ENCODE measurements at places on chromosomes 1 and 21.
A peak's percentile ranks its signal among the peaks of the same experiment; 100 is the strongest.

- DNase-seq: no peak
Observed at GRCh38 chr1:197649188-197649587, 126.1 kb downstream of the DENND1B start.

- DNase-seq: no peak
Observed at GRCh38 chr1:25572708-25573590, 29.5 kb downstream of the LDLRAP1 start.

DNA sequence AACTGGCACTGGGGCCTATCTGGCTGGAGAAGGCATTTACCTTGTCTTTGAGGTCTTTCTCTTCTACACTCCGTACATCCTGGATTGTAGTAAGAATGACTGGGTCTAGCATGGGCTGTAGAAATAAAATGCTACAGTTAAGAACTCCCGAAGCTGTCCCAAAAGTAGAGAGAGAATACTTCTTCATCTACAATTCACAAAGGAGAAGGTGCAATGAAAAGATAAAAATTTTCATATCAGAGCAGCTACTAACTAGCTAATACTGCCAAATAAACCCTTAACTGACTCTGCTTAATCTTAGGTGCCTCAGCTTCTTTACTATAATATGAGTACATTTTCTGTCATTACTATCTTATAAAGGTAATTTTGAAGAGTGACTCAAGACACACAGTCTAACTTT lies 55.6 kb downstream of the USP24 start:
- DNase-seq: no peak

- peak; percentile 41 for DNase-seq
Observed at GRCh38 chr1:2194319-2194897, at the start of gene FAAP20. TSS of gene FAAP20 (minus strand) at chr1:2194772. CDS start at chr1:2194749, 23 bp downstream.

GRCh38 chr1:110850145-110850544 lies 22.8 kb upstream of the CD53 start:
- no peak for DNase-seq

GRCh38 chr1:215376544-215377264 lies 190.4 kb upstream of the KCTD3 start:
- DNase-seq: no peak

- DNase-seq: no peak
Observed at GRCh38 chr1:90973897-90974798, 47.7 kb downstream of the ZNF644 start.

GRCh38 chr1:207883104-207883651 lies 27.7 kb downstream of the CD34 start:
- no peak for DNase-seq

- DNase-seq: no peak
Observed at GRCh38 chr1:156476501-156477298, 23.9 kb downstream of the MEF2D start.

- DNase-seq: peak; percentile 21
Observed at GRCh38 chr1:159924025-159924790, 1.1 kb downstream of the TAGLN2 start.

DNA sequence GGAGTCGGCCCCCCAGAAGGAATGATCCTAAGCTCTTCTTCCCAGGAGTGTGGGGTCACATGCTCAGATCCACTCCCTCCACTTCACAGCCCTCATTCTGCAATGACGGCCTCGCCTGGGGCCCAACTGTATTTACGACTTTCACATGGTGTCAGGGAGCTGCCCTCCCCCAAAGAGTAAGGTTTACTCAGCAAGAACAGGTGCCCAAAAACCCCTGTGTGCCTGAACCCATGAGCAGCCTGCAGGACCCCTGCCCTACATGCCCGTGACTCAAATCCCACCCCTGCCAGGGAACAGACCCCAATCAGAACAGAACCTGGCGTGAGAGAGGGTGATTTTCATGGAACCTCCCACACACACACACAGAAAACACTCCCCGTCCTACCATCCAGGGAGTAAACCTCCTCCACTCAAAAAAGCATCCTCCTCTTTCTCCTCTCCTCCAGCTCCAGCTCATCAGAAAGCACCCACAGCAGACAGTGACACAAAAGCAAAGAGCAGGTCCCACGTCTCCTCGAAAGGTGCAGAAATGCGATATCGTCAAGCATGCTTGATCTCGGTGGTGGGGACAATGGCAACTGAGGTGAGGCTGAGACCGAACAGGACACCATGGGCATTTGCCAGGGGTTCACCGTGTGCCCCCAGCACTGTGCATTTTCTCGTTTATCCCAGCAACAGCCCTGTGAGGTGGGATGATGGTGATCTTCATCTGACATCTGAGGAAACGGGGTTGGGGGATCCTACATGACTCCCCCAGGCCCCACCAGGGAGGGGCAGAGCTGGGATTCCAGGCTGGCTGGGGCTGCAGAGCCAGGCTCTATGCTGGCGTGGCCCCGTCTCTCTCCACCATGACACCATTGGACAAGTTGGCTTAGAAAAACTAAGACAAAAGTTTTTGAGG lies 397.9 kb downstream of the NPHP4 start:
- no peak for DNase-seq

DNA sequence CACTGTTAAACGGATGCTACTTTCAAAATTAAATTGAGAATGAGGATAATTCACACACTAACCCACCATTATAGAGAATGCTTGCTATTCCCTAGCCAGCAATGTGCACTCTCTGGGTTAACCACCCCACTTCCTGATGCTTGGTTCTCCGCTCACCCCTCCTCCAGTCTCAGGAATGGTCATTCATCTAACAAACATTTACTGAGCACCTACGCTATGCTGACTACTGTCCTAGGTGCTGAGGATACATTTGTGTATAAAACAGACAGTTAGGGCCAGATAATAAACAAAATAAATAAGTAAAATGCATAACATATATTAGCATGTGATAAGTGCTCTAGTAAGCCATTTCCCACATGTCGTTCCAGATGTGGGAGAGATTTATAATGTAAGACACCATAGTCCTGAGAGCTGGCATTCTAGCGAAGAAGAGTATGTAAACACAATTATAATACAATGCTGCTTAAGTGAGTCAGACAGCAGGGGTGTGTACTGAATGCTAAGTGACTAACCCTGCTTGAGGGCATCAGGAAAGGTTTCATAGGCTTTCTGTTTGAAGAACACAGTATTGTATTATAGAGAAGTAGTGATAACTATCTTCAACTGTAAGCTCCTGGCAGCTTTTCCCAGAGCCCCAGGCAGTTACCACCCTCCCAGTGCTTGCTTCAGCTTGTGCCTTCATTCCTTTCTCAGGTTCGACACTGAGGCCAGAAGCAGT lies 126.7 kb upstream of the CACHD1 start:
- DNase-seq: no peak

- DNase-seq: no peak
Observed at GRCh38 chr1:59415881-59416280, 119.0 kb downstream of the FGGY start.

GRCh38 chr1:183244466-183244865 lies 58.4 kb downstream of the LAMC2 start:
- DNase-seq: no peak

DNA sequence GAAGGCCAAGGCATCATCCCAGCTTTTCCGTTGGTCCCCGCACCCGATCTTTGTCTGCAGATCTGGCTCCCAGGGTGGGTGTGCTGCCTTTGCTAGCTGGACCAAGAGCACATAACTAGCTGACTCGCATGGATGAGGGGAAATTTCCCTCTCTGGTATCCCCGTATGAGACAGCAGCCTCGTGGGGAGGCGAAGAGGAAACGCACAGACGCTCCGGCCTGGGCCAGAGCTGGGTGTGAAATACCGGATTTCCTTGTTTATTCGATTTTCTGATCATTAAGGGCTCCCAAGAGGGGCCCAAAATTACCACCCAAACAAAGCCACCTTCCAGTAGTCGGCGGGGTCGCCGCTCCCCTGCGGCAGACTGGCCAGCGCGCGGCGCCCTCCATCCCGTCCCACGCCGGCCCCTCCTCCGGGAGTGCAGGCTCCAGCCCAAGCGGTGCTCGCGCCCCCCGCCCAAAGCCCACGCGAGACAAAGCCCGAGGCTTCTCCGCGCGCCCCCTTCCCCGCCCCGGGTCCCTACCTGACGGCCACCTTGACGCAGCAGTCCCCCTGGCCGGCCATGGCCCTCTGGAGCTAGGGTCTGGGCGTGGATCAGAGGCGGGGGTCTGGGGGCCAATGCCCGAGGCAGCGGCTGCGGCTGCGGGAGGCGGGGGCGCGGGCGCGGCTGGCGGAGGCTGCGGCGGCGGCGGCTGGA lies 546 bp downstream of the KIF21B start:
- DNase-seq: peak; percentile 25

DNA sequence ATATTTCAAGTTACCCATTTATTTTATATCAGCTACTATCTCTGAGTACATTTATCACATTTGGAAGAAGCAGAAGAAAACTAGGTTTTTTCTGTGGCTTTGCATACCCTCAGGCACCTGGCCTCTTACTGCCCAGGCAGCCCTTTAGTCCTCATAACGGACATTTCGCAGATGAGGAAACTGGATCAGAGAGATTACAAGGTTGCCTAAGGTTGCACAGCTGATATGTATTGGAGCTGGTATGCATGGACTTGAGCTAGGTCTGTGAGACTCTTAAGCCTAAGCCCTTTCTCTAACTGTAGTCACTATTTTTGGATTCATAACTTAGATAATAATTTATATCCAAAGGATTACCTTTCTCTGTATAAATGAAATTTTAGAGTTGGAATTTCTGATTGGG lies 4.0 kb downstream of the CNIH3 start:
- no peak for DNase-seq

DNA sequence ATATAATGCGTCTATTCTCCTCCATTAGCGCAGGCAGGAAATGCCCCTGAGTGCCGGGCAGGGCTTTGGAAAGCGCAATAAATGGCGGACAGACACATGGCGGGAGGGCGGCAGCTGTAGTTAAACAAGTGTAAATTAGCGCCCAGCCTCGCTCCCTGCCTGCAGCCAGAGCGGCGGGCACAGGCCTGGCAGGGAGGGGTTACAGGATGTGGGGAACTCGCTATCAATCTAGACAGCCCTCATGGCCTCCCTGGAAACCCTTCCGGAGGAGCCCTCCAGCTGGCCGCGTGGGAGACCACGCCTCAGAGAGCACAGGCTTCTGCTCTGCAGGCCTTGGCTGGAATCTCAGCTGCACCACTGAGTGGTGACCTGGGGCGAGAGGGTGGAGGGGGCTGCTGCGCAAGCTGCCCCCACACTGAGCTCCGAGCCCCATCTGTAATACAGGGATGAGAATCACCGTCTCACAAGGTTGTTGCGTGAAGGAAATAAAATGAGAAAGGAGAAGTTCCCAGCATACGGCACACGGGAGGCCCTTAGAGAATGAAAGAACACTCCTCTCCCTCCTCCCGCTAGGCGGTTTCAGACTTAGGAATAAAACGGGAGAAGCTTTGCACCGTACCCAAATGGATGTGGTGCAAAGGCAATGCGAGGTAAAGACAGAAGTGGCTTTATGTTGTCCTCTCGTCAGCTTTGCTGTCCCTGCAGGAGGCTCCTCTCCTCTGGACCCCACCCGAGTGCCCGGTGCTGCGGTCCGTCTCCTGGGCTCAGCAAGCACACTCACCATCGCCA lies 167.2 kb upstream of the POU3F1 start:
- no peak for DNase-seq

DNA sequence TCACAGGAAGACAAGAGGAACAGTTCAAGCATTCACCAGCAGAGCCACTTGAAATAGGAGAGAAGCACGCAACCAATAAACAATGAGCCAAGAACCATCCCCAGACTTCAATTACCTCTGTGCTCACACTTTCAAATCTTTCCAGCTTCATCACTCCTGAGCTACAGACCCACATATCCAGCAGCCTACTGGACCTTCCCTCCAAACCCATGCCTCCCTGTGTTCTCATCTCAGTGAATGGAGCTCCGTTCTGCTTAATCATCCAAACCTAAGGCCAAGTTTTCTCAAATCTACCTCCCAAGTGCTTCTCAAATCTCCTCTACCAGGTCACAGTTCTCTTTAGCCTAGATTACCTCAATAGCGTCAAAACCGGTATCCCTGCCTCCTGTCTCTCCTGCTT lies 3.7 kb downstream of the PEF1 start:
- DNase-seq: no peak

DNA sequence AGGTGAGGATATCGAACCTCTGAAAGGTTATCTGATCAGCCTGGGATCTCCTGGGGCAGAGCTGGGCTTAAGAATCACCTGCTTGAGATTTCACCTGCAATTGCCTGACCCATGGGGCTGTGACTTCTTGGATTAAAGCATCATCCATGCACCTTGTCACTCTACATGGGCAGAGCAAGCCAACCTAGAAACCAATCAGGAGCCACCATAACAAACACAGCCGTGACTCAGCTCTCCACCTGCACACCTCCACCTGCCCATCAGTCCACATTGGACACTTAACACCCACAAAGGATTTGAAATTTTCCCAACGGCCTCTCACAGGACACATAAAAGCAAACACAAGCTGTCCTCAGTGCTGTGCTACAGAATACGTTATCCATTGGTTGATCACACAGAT lies 35.1 kb upstream of the ETS2 start:
- no peak for DNase-seq

DNA sequence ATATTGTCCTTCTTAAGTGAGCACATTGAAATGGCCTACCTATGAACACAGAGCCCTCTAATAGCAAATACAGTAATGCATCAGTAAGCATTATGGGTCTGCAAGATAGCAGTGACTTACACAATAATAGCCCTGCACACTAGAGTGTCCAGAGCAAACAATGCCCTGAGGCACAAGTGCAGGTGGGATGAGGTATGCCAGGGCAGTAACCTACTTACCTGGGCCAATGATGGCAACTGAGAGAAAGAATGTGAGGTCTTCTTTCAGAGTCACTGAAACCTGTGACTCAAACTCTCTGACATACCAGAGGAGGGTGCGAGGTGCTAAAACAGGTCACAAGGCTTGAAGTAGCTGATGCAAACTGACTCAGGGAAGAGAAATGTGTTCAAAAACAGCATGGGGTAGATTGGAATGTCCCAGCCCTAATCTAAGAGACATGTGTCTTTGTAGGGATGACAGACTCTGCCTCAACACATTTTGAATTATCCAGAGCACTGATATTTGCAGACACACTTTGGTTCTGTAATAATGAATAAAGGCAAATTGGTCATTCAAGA lies 168.5 kb upstream of the RUNX1 start:
- DNase-seq: no peak

GRCh38 chr1:89064632-89065031 lies 376 bp downstream of the GBP1 start:
- DNase-seq: no peak

- DNase-seq: no peak
Observed at GRCh38 chr1:88911161-88911560, 19.8 kb upstream of the GTF2B start.

DNA sequence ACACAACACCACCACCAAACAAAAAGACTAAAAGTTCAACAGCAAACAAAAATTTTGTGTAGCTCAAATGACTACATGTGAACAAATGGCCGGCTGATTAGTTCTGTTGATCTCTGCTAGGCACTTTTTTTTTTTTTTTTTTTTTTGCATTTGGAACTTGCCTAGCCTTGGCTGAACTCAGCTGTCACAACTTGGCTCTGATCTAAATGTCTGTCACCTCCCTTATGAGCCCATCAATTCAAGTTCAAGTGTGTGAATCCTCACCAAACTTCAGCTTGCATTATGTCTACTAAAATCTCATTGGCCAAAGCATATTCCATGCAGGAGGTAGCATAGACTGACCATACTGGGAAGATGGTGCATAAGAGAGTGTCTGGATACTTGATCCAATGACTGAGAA lies 606.5 kb upstream of the ADGRL4 start:
- DNase-seq: no peak

Measured in stimulated activated CD8-positive, alpha-beta memory T cell treated with anti-CD3 and anti-CD28 coated beads, Interleukin-7, amount 100 ng/mL, for 4 hours (primary cell).